Astrocyte of the cerebellum (primary cell): ENCODE measurements at places on chromosomes 5 and 9.

- DNase-seq = no peak
These were observed 106.2 kb upstream of the SARDH start for GRCh38 chr9:133844398-133844784.

DNA sequence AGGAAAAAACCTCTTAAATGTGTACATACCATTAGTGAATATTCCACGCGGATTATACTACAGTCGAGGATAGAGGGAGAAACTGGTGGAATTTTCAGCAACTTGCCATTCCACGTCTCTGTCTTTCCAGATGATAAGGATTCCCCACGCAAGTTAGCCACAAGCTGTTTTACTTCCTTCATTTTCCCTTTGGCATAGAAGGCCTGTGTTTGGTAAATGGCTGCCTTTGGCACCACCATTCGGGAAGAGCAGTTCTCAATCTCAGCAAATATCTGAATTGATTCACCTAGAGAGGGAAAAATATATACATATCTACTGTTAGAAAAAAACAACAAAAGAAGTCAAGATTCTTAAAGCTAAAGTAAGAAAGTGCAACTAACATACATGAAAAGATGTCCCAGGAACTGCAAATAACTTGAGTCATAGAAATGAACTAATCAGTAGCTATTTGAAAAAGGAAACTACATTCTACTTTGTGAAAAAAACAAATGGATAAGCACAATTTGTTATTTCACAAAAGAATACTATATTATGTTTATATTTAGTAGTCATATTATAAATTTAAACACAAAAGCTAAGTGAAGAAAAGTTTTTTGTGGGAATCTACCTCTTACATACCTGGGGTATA is 8.1 kb downstream of the ARRDC3 start:
- DNase-seq = no peak

DNA sequence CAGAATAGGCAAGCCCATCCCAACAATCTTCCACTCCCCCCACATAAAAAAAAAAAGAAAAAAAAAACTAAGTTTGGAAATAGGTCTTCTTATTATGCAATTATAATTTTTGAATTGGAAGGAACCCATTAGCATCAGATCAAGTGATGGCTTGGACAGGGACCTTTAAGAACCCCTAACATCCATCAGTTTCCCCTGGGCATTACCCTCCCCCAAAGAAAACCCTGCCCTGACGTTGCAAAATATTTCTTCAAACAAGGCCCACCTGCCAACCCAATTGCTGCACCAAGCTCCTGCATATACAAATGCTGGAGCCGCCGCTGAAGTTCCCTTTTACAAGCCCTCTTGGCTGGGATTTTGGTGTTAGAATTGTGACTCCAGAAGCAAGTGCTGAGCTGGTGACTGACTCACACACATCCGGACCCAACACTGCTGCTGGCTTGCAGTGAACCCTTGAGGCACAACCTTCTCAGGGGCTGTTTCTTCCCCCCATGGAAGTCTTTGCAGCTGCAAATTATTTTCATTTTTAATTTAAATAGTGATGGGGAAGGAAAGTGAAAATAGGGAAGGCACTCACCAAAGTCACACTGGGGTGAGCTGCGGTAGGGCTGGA is 56.1 kb upstream of the AFAP1L1 start:
- DNase-seq = no peak

DNA sequence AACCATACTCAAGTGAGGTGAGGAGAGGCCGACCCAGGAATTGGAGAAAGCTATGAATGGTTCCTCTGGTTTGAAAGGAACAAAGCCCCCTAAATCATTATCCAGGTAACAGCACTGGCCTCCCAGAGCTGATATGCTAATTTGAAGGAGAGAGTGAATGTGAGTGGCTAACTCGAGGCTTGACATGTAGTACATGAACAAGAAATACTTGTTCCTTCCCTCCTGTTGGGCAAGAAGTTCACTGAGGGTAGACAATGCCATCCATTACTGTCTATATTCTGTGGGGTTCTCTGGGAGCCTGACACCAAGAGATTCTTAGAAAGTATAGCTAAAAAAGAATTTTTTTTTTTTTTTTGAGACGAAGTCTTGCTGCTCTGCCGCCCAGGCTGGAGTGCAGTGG is 32.5 kb upstream of the ZNF354A start:
- DNase-seq = no peak

GRCh38 chr5:161138751-161139455 is 286.9 kb upstream of the ATP10B start:
- DNase-seq = no peak

DNA sequence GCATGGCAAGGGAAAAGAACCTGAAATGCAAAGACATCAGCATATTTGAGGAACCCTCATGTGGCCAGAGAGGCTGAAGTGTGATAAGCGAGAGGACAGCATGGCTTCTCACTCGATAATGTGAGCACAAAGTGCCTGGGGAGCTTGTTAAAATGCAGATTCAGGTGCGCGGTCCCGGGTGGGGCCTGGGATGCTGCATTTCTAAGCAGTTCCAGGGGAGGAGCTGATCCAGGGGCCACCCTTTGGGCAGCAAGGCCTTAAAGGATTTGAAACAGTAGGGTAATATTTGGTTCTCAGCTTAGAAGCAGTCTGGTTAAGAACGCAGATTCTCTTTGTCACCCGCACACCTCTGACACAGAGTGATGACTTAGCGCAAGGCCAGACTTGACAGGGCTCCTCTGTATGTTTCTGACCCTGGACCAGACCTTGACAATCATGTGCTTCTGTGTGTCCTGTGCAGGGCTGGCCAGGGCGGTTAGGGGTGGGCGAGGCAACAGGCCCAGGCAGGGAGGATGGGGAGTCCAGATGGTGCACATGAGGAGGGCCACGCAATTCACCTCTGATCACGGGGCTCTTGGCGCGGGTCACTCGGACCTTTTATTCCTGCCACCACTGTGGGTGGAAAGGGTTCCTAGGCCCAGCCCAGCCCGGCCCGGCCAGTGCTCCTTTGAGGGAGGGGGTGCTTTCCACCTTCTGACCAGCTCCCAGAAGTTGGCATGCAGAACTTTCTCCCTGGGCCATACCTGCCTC is 62.8 kb upstream of the TBC1D2 start:
- DNase-seq = no peak

DNA sequence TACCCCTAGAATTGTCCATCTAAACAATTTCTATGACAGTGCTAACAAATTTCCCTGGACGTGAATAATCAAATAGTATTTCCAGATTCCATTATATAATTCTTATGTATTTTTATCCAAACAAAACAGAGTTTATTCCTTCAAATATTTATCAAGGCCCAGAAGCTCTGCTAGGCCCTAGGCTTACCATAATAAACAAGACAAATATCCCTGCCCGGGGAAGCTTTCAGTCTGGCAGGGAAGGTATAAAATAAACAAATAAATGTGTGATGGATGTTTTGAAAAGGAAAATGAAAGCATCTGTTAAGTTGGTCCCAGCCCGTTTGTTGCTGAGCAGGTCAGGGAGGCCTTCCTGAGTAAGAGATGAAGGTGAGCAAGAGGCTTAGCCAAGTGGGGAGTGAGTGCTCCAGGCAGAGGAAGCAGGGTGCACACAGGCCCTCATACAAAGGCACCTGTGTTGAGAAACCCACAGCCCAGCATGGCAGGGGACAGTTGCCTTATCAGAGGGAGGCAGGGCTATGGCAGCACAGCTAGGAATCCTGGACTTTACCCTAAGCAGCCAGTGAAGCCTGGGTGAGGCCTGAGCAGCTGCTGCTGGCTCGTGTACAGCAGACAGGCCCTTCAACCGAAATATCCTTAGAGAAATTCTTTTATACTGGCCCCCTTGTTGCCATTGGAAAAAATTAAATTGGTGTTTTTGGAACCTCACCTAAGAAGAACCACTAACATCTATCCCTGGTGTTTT is 7.7 kb upstream of the SLC35D2 start:
- no peak for DNase-seq

- no peak for DNase-seq
These were observed 344.7 kb upstream of the TNC start for GRCh38 chr9:115462623-115463022.

GRCh38 chr9:77456829-77457437 is 191.2 kb downstream of the GNA14 start:
- peak; percentile 86 for DNase-seq

GRCh38 chr5:16776611-16777251 is 159.4 kb downstream of the MYO10 start:
- DNase-seq = no peak

- DNase-seq = no peak
These were observed 40.3 kb downstream of the POU4F3 start for GRCh38 chr5:146378986-146379385.
